Stimulated activated CD8-positive, alpha-beta memory T cell treated with anti-CD3 and anti-CD28 coated beads, Interleukin-7, amount 100 ng/mL, for 1 hour (primary cell): ENCODE measurements at places on chromosomes 6 and 20.

DNA sequence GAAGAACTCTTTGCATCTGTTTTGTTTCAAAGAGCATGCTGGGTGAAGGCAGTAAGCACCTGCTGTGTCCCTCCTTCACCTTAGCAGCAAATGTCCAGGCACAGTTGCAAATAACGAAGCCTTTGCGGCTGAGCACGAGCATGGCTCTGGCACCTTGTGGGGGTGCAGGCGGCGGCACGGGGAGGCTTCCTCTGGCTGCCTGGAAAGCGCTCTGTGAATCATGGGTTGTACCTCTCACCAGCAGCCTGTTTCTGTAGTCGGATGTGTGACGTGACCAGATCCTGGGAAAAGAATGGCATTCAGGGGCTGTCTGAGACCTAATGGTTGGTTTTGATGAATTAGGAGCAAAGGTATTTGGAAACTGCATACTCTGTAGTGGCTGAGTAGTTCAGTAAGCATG lies 144.8 kb downstream of the DTNBP1 start:
- DNase-seq, result no peak

GRCh38 chr6:132666118-132666517 lies 7.1 kb upstream of the TAAR1 start:
- no peak for DNase-seq

GRCh38 chr6:95795927-95796326 lies 218.6 kb downstream of the MANEA start:
- DNase-seq, result no peak

DNA sequence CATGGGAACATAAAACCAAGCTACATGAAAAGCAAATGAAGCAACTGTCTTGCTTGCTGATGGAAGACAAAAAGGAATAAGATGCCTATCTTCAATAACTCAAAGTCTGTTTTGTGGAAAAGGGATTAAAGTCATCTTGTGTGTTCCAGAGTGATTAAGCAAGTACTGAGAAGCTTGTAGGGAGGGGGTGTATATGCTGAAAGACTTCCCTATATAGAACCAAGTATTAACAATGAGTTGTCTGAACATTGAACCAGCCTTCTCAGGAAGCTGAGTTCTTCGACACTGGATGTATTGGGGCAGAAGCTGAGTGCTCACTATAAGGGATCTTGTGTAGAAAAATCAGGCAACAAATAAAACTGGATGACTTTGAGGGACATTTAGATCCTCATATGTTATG lies 451.8 kb downstream of the CD83 start:
- no peak for DNase-seq

DNA sequence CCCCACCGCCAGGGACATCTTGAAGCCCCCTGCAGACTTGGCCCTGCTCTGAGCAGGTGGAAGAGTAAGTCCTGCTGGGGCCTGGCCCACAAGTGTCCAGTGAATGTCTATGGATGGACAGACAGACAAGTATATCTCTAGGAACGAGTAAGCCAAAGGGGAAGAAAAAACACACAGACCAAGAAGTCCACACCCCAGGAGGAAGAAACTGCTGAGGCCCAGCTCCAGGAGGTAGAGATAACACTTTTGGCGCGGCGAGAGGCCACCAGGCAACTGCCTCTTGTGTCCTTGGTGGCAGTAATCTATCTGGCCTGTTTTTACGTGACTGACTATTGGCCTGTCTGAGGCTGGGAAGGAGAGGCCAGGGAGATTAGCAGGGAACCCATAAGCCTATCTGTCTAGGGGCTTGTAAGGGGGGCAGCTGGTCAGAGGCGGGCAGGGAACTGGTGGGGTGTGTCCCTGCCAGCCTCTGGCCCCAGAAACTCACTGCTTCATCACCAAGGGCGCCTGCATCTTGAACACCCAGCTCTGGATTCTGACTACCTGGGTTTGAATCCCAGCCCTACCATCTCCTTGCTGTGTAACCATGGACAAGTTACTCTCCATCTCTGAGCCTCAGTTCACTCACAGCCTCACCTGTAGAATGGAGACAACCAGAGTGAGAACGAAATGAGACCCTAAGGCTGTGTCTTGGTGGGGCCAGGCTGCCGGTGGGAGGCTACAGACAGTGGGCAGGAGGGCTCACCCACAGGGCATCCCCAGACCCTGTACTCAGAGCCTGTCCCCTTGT lies 31.3 kb downstream of the C20orf203 start:
- DNase-seq, result no peak

DNA sequence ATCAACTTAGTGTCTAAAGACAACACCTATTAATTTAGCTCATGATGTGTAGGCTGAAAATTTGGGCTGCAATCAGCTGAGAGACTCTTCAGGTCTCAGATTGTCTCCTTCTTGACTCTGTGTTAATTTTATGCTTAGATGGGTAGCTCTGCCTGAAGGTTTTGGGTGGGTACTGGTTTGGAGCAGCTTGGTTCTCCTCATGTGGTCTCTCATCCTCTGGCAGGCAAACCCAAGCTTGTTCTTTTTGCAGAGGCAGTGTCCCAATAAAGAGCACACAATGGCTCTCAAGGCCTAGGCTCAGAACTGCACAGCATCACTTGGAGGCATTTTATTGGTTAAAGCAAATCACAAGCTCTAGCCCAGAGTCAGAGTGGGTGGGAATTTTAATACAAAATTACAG lies 280.6 kb downstream of the BTBD3 start:
- DNase-seq, result no peak

GRCh38 chr6:106112433-106112832 lies 26.3 kb downstream of the PRDM1 start:
- no peak for DNase-seq

- DNase-seq, result no peak
These were observed 135.8 kb downstream of the SLC35F1 start for GRCh38 chr6:118042855-118043254.

- DNase-seq, result no peak
These were observed 380.3 kb upstream of the ARID1B start for GRCh38 chr6:156396791-156397418.

DNA sequence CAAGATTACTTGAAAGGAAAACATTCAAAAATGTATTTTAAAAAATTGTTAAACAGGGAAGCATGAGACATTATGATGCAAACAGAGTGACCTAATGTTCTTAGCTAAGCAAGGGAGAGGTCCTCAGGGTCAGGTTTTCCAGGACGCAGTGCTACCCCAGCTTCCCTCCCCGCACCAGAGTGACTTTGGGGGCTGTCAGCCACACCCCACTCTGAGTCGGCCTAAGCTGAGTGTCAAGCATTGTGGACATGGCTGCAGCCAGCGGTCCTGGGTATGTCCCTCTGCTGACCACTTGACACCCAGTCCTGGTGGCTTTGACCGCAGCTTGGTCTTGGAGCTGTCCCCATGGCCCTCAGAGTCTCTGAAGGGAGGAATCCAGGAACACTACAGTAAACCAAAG lies 54.9 kb upstream of the CD93 start:
- DNase-seq, result no peak

DNA sequence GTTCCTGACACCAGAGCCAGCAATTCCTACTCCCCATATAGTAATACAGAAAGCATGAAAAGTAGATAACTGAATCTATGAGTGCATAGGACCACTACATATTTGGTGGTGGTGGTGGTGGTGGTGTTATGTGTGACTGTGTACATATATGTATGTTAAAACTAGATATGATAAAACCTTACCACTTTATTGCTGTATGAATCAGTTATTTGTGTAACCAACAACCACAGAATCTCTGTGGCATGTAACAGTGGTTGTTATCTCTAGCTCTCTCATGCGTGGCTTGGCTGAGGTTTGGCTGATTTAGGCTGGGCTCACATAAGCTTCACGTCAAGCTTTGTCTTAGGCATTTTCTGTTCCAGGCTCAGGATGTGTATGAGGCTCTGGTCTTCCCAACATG lies 55.7 kb downstream of the PLCB1 start:
- no peak for DNase-seq

- no peak for DNase-seq
These were observed 1.8 kb downstream of the SNPH start for GRCh38 chr20:1267809-1268374.

DNA sequence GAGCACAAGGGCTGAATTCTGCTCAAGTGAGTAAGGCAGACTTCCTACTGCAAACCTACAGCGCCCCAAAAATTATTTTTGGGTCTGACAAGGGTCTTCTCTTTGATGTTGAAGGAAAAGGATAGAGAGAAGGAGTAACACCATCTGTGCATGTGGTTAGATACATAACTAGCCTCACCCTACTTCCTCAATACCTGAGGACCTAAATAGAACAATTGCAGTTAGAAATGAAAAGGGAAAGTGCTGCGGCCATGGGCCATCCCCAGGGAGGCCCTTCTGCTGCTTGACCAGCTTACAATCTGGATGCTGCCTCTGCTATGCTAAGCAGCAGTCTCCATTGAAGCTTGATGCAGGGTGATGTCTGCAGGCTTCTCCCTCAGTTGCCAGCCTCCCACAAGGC lies 63.2 kb upstream of the ARMH2 start:
- no peak for DNase-seq

- DNase-seq, result peak; percentile 17
These were observed 551 bp downstream of the SYNCRIP start for GRCh38 chr6:85641897-85642773.

DNA sequence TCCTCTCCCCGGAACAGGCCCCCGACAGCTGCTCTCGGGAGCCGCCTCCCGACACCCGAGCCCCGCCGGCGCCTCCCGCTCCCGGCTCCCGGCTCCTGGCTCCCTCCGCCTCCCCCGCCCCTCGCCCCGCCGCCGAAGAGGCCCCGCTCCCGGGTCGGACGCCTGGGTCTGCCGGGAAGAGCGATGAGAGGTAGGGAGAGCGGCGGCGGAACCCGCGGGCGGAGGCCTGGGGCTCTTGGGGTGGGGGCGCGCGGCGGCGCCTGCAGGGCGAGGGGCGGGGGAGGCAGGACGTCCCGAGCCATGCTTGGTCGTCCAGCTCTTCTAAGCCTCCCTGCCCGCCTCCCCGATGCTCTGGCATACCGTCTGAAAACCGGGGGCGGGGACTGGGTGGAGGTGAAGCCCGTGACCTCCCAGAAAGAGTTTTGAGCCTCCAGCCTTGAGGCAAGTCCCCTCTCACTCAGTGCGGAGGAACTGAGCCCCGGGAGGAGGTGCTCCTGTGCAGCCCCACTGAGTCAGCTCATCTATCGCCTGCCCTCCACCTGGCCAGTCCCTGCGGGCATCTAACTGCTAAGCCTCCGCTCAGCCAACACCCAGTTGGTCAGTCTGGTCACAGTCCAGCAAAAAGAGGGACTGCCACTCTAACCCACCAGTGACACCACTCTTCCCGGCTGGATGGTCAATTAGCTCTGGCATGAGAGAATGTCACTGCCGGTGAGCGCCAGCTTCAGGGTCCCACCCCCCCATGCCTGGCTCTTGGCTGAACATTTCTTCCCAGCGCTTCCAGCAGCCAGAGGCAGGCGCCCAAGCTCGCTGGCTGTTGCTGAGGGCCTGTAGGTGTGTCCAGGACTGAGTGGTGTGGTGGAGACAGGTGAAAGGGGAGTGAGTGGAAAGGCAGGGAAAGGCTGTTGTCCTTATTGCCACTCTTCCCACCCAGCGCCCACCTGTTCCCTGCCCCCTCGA lies 482 bp downstream of the DDR1 start:
- no peak for DNase-seq

DNA sequence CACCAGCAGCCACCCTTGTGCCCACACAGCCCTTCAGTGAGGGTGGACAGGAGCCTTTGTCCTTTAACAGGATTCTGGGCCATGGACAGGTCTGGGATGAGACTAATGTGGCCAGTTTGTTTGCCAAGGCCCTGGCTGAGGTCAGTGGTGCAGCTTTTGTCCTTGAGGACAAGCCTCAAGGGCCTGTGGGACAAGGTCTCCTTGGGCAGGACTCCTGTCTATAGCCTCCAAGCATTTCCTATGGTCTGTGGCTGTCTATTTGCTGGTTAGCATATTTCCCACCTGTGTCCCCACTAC lies 44.1 kb downstream of the SUN5 start:
- no peak for DNase-seq

DNA sequence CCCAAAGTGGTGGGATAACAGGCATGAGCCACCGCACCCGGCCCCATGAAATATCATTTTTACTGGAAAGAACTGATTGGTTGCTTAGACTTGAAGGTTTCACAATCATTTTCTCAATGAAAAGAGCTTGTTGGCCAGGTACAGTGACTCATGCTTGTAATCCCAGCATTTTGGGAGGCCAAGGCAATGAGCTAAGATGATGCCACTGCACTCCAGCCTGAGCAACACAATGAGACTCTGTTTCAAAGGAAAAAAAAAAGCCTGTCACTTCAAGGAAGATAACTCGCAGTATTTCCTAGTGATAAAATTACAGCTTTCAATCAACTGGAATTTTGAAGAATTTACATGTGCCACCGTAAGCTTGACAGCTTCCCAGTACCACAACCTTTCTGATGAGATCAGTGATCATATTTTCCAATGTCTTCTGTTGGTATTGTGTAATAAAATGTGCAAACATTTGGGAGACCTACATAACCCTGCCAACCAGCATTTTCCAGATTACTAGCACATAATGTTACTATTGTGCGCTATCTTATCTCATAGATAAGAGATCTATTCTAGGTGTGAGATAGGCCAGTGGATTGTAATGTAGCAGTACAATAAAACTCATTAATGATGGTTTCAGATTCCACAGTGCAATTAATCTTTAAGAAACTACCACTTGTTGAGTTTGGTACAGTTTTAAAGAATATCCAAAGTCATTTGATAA lies 7.2 kb downstream of the PNLDC1 start:
- no peak for DNase-seq

- no peak for DNase-seq
These were observed 3.2 kb downstream of the INSM1 start for GRCh38 chr20:20371083-20371482.

DNA sequence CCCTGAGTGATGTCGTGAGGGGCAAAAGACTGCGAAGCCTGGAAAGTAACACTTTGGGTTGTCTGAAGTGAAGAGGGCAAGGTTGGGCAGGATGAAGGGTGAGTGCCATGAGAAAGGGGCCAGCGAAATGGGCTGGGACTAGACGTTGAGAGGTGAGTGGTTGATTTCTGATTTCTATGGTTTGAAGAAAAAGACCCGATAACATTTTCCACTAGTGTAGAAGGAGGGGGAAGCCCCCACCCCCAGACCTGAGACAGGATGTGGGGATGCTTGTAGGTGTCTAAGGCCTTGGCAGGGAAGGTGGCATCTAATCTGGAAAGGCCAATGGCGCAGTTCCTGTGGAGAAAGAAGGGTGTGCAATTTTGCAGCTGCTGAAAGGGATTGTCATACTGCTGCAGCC lies 25.3 kb upstream of the KIF3B start:
- no peak for DNase-seq

DNA sequence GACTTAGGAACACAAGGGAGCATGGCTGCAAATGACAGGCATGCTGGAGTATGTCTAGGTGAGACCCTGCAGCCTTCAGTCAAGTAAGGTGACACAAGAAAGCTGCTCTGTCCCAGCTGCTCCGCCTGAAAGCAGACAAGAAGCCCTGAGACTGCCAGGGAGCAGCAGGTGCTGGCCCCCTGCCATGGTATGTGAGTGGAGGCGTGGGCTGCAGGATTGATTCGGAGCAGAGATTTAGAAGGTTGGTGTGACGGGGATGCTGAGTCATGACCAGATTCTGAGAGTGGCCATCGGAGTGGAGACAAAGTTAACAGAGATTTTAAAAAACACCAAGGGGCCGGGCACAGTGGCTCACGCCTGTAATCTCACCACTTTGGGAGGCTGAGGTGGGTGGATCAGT lies 17.8 kb downstream of the LRP11 start:
- no peak for DNase-seq
